ENCODE measurements at places on chromosomes 4 and X.
A peak's percentile ranks its signal among the peaks of the same experiment; 100 is the strongest.

- DNase-seq = no peak
Observed at GRCh38 chr4:174757736-174758135, 71.3 kb downstream of the GLRA3 start.

DNA sequence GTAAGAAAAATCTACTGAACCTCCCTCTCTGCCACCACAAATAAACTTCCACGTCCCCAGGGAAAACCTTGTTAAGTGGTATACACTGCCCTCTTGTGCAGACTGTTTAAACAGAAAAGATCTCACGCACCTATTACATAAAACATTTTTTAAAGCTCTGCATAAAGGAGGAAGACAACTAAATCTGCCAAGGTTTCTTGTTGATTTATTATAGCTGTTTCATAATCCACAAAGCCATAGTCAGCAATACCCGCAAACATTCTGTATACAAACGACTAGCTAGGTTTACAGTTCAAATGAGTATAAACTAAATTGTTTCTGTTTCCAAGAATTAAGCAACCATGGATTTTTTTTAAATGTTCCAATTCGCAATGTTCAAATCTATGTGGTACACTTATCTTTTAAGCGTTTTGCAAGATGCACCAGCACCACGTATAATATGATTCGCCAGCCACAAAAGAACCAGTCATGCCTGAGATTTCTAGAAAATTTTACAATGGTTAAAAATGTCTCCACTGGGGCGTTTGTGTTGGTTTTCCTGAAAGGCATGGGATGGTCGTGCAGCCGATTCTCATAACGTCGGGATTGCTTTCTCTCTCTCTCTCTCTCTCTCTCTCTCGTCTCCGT is 164.6 kb downstream of the PRKX start:
- DNase-seq = no peak

DNA sequence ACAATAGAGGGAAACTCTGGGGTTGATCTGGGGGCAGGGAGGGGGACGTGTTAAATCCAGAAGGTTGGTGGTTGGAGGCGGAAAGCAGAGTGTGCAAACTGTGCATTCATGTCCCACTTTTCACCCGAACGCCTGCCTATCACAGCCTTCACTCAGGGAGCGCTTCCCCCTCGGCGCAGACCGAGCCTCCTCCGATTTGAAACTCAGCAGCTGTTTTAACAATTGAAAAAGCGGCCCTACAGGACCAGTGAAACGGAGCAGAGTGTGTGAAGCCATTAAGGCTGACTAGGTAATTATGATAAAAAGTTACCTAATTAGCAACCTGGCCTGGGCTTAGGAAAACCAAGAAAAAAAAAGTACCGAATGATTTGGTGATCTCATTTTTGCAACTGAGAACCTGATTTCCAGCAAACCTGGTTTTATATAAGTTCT is 685 bp upstream of the NDNF start:
- DNase-seq = no peak

DNA sequence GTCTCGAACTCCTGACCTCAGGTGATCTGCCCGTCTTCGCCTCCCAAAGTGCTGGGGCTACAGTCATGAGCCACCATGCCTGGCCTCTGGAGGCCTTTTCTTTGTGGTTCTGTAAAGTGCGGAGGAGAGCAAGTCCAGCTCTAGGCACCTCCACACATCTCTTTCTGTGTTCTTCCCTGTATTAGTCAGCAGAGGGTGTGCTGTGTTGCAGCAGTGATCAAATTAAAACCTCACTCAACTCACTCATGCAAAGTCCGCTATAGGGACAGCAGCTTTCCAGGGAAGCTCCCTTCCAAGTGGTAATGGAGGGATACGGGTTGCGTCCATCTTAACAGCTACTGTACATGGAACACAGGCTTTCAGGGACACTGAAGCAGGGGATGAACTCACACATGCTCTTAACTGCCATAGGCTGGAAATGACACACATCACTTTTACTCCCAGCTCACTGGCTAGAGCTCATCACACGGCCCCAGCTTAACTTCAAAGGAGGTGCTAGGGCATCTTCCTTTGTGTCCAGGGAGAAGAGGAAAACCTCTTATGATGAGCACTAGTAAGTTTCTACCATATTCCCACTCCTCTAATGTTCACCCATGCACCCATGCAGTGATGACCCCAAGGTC is 36.0 kb upstream of the CCNG2 start:
- no peak for DNase-seq

GRCh38 chr4:8917868-8918783 is 46.5 kb upstream of the HMX1 start:
- no peak for DNase-seq

DNA sequence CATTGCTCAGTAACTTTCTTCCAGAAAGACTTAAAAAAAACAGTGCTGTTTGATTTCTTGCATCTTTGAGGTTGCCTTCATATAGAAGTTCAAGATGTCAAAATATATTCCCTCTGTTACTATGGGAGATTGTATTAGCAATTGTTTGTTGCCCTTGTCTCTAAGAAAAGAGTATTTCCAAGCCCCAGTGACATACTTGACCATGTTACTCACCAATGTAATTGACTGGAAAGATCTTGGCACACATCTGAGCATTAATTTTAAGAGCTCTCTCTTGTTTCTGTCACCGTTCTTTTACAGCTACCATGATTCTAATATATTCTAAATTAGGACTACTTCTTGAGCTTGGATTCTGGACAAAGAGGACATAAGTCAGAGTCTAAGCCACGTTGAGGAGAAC is 902.7 kb upstream of the EPHA5 start:
- DNase-seq = no peak

DNA sequence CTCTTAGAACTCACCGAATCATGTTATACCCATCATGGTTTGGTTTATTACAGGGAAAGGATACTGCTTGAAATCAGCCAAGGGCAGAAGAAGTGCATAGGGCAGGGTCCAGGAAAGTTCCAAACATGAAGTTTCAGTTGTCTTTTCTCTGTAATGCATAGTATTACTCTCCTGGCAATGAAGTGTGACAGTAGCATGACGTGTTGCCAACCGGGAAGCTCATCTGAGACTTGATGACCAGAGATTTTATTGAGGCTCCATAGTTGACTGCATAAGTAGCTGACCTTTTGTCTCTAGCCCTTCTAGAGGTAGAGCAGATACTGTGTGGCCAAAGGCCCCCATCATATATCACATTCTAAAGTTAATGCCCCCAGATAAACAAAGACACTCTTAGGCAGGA is 72.1 kb downstream of the BEND4 start:
- DNase-seq = no peak

- no peak for DNase-seq
Observed at GRCh38 chr4:185998791-185999190, 70.2 kb upstream of the TLR3 start.

DNA sequence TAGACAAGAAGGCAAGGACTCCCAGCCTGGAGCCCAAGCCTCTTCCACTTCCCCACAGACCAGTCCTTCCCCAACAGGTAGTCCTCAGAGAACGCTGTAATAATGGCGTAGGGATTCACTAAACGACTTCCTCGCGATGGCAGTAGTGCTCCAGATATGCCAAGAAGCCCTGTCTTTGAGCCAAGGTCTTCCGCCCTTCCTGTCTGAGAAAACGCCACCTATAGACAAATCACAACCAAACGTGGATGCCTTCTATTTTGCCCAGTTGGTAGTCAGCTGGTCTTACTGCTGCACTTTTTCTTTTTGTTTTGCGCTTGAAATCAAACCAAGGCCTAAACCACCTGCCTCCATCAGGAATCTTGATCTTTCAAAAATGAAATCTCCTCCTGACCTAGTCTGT is 203.3 kb downstream of the OR13H1 start:
- DNase-seq = peak; percentile 80

DNA sequence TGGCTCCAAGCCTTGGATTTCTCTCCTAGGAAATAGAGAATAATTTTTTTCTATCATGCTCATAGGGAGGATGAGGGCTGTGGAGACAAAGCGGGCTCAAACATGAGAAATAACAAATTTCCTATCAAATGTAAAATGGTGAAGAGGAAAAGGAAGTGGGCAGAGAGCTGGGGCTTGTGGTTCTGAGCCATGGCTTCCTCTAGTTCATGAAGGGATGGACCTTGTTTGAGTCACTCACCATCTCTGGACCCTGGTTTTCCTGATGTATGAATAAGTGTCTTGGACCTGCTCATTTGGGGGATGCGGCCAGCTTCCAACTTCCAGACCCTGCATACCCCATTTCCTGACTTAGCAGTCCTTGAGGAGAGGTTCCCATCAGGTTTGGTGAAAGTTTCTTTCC is 63.0 kb downstream of the MSX1 start:
- DNase-seq = no peak

DNA sequence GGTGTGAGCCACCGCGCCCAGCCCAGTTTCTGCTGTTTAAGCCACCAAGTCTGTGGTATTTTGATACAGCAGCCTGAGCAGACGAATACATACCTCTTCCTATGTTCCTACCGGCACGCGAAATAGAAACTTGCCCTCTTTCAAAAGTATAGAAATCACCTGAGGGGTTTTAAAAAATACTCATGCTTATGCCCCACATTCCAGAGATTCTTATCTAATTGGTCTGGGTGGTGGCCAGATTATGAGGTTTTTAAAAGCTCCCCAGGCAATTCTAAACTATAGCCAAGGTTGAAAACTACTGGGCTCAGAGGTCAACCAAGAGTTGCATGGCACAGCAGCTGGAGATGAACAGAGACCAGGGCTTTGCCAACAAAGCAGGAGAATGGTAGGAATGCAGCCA is 24.9 kb upstream of the HUWE1 start:
- no peak for DNase-seq

GRCh38 chrX:132750331-132751062 is 207.9 kb downstream of the HS6ST2 start:
- no peak for DNase-seq

DNA sequence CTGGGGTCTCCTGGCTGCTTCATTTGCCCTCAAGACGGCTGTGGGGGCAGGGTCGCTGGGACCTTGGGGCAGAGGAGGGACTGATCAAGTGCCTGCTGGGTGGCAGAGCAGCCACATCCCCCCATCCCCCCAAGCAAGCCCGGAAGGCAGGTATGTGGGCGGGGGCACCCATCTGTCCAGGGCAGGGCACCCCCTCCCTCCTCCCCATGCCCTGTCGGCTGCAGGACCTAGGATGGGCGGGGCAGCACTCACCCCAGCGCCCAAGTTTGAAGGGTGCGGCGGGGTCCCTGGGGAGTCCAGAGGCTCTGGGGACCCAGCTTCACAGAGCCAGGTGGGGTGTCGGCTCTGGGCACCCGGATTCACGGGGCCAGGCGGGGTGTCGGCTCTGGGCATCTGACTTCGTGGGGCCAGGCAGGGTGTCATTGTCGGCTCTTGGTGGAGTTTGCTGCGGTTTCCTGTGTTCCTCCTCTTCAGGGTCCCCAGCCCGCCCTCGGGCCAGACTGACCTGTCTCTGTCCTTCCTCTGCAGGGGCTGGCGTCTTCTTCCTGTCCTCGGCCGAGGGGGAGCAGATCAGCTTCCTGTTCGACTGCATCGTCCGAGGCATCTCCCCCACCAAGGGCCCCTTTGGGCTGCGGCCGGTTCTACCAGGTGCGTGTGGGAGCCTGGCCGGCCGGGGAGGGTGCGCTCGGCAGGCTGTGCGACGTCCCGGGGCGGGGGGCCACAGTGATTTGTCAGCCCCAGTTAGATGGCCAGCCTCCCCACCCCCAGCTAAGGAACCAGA is 22.1 kb downstream of the DOK7 start:
- no peak for DNase-seq

- DNase-seq = no peak
Observed at GRCh38 chrX:40570346-40571093, 10.2 kb upstream of the ATP6AP2 start.

GRCh38 chrX:39174772-39175417 is 373.6 kb downstream of the MID1IP1 start:
- no peak for DNase-seq

DNA sequence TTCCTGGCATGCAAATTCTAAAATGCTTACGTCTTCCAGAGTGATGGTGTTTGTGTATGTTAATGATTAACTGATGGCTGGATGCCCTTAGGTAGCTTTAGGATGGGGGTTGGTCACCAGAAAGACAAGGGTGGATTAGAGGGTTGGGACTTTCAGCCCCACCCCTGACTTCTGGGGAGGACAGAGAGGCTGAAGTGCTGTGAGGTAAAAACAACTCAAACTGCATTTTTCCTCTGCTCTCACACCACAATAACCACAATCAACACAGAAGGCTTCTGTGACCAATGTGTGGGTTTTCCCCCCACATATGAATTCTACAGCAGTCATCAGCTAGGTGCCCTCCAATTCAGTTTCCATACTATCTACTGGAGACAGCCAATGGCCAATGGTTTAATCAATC is 18.7 kb upstream of the DDIT4L start:
- DNase-seq = no peak

DNA sequence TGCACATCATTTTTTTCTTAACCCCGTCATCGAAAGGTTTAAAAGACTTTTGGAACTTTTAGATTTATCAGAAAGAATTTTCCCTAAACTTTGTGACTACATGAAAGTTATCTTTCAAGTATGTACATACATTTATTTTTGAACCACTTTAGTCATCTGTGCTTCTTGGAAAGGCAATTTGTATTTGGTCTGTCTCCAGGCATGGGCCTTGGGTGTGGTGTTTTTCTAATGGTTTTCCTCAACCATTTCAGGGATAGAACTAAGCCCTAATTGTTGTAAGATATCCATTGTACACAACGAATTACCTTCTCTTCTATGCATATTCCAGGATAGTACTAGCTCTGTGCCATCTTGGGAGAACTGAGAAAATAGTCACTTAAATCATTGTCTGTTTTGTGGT is 191.5 kb upstream of the RPL34 start:
- no peak for DNase-seq

GRCh38 chr4:148396986-148397673 is 45.1 kb downstream of the NR3C2 start:
- no peak for DNase-seq

All from cerebellar nuclear complex (tissue), 1 donor.